ENCODE measurements at places on chromosomes 13 and 19. TPM values are rescaled to one million over a fixed set of nuclear protein-coding genes. Genes with fewer than 3 reads are reported as not detected.

Gene NCAN
- total RNA-seq = 0.15 TPM

Gene MBD3L2
- not detected for total RNA-seq

Gene ETV2
- 1.7 TPM for total RNA-seq

Gene SYT5
- 4.1 TPM for total RNA-seq

Gene ZNF607
- 5.9 TPM for total RNA-seq

Gene GNG7
- not detected for total RNA-seq

Gene LRRC8E
- 5.9 TPM for total RNA-seq

Gene KLK14
- 0.50 TPM for total RNA-seq

Gene OR7C1
- total RNA-seq = not detected

Gene SIGLEC8
- total RNA-seq = not detected

Gene PRSS57
- total RNA-seq = 0.13 TPM

Gene ZNF675
- 5.6 TPM for total RNA-seq

Gene ZNF790
- total RNA-seq = 0.23 TPM

Gene ANGPTL4
- total RNA-seq = 60.0 TPM

Gene THSD8
- not detected for total RNA-seq

Gene FAM124A
- 2.6 TPM for total RNA-seq

Gene KLF2
- total RNA-seq = 10.0 TPM

Gene IZUMO1
- total RNA-seq = not detected

Gene TIMM29
- 16.5 TPM for total RNA-seq

Gene POLRMT
- 79.8 TPM for total RNA-seq

Gene MYH14
- total RNA-seq = 4.9 TPM

Gene PIP5K1C
- total RNA-seq = 13.8 TPM

Gene ACP7
- 0.15 TPM for total RNA-seq

Gene GGN
- 0.36 TPM for total RNA-seq

Gene GAMT
- total RNA-seq = 22.6 TPM

Gene SIPA1L3
- 35.8 TPM for total RNA-seq

Gene POU4F1
- 0.83 TPM for total RNA-seq

Gene FCAR
- not detected for total RNA-seq

Gene DEDD2
- 94.6 TPM for total RNA-seq

Gene VSTM2B
- total RNA-seq = not detected

Gene PSPN
- 0.80 TPM for total RNA-seq

Gene CEACAM21
- not detected for total RNA-seq

Gene KASH5
- total RNA-seq = not detected

Gene STOML3
- not detected for total RNA-seq

Gene C13orf42
- not detected for total RNA-seq

Gene ZNF837
- total RNA-seq = 1.7 TPM

Gene OVOL3
- total RNA-seq = not detected

Gene CRX
- not detected for total RNA-seq

Data from A549 treated with CpdA at 1 μM for 4 hours (cell line).